CD4-positive, alpha-beta T cell treated with Interleukin-15 for 1 hour (primary cell): ENCODE measurements at places on chromosomes 16 and 17.

DNA sequence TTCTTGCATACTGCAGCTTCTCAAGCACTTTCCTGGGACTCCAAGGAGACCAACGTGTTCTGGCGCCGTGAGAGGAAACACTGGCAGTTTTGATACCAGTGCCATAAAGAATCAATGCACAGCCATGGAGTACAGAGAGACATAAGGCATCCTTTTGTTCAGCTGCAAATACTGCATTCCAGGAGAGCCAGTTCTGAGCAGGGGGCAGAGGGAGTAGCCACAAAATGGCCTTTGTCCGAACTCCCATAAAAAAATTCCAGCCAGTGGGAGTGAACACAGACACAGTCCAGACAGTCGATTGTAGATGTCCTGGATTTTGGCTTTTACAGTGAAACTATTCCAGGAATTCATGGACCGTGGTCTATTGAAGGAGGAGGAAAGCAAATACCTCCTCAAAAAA lies 36.2 kb upstream of the TEKT3 start:
- no peak for DNase-seq

GRCh38 chr16:46844771-46845170 lies 13.8 kb upstream of the C16orf87 start:
- no peak for DNase-seq

- no peak for DNase-seq
Observed at GRCh38 chr17:66928949-66929348, 35.6 kb upstream of the CACNG4 start.

DNA sequence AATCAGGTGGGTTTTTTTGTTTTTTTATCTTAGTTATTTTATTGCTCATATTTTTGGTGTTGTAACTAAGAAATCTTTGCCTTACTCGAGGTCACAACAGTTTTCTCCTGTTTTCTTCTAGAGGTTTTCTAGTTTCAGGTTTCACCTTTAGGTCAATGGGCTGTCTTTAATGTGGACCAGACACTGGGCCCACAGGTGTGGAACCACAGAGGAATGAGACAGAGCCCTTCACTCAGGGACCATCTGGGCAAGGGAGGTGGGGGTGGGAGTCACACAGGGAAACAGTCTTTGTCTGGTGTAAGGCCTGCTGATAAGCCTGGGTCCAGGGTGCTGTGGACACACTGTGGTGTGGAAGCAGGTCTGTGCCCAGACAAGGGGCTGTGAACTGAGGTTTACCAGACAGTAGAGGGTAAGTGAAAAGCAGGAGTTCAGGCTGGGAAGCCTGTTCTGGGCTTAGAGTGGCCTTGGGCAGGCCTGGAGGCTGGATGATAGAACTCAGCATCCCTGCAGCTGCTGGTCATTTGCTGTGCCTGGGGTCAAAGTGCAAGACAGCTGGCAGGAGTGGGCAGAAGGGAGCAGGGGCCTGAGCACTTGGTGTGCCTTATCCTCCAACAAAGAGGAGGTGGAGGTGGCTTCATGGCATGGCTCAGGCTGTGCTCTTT lies 75.6 kb downstream of the SPECC1 start:
- no peak for DNase-seq

GRCh38 chr16:22206842-22207714 lies 1.0 kb downstream of the EEF2K start:
- peak; percentile 82 for DNase-seq

DNA sequence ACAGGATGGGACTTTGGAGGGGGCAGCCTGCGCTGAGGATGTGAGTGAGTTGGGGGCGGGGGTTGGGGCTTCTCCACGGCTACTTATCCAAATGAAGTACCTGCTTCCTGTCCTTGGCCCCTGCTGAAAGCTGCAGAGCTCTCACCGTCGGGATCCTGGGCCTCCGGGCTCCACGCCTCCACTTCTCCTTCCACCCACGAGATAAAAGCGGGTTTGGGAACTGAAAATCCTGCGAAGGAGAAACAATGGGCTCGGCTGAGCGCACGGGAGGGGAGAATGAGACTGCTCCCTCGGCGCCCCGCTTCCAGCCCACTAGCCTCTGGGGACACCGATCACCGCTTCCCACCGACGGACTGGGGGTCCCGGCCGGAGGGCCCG lies 486 bp downstream of the ZNF785 start:
- DNase-seq: no peak

- DNase-seq: no peak
Observed at GRCh38 chr17:45756266-45756991, 27.7 kb upstream of the CRHR1 start.

DNA sequence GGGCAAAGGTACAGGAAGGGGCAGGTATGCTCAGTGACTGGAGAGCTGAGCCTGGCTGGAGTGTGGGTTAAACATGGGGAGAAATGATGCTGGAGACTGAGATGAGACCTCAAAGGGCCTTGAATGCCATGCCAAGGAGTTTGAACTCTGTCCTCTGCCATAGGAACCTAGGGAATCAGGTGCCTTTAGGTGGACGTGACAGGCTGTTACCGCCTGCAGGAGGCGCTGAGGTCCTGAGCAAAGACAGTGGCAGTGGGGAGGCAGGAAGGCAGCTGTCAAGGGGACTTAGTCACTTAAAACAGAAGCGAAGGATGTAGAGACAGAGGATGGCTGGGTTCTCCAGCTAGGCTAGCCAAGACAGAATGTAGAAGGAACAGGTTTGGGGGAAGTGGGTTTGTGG lies 9.1 kb downstream of the PSMB3 start:
- peak; percentile 23 for DNase-seq

GRCh38 chr17:34771891-34772290 lies 189.4 kb downstream of the CCT6B start:
- no peak for DNase-seq

DNA sequence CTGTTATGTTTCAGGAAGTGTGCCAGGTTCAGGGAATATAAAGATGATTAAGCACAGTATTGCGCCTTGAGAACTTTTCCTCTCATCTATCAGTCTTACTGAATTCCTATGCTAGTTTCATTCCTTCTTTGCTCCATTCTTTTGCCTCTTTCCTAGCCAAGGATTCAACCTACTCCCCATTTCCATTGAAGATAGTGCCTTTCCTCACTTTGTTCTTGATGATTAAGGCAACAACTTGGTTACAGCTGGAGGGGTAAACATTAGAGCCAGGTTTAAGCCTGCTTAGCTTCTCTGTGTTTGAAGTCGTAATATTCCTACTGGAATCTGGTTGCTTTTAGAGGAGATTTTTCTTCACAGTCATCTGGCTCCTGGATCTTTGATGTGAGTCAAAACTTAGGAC lies 75.1 kb downstream of the NQO1 start:
- DNase-seq: no peak

DNA sequence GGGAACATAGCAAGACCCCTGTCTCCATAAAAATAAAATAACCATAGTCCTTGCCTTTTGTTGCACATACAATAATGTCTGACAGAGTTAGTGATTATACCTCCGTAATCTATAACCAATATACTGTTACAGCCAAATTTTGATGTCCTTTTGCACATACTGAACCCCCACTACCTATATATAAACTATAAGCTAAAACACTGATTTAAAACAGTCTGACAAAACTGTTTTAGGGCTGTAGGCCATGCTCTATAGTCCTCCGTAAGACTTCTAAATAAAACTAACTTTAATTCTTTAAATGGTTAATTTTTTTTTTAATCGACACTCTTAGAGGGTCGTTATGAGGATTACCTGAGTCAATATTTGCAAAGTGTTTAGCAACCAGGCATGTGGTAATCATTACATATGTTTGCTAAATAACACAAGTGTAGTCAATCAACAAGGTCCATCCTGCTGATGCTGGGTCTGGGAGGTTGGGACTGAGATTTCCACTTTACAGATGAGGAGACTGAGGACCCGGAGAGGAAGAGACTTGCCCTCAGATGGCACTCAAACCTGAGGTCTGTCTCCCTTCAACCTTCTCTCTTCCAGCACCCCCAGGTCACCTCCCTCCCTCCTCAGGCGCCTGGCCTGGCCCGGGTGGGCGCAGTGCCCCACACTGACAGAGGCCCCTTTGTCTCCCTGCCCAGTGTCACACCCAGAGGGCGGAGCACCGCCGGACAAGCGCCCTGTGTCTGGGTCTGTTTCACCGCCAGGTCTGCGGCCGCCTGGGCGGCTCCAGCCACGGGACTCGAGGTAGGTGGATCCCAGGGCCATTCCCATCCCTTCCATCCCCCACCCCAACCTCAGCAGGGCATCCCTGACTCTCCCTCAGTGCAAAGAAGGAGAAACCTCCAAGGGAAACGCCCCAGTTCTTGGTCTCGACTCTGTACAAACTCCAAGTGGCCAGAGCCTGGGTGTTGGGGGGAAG lies 10.3 kb downstream of the ZNF385C start:
- no peak for DNase-seq

GRCh38 chr16:83054283-83054682 lies 427.5 kb downstream of the CDH13 start:
- no peak for DNase-seq

DNA sequence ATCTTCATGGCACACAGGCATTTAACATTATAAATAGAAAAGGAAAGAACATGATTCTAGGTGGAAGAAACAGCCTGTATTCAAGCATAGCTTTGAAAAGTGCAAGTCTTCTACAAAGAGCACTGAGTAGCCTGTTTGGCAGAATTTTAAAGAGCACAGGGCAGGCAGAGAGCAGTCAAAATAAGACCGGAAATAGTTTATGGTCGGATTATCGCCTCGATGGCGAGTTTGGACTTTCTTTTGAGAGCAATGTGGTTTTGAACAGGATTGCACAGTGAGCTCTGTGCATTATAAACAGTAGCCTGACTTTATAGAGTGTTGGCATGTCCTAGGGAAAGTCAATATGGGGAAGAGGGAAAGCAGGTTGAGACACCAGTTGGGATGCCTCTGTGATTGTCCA lies 6.2 kb upstream of the TMEM100 start:
- DNase-seq: no peak

- peak; percentile 30 for DNase-seq
Observed at GRCh38 chr17:45307290-45308015, 9.4 kb downstream of the MAP3K14 start.

DNA sequence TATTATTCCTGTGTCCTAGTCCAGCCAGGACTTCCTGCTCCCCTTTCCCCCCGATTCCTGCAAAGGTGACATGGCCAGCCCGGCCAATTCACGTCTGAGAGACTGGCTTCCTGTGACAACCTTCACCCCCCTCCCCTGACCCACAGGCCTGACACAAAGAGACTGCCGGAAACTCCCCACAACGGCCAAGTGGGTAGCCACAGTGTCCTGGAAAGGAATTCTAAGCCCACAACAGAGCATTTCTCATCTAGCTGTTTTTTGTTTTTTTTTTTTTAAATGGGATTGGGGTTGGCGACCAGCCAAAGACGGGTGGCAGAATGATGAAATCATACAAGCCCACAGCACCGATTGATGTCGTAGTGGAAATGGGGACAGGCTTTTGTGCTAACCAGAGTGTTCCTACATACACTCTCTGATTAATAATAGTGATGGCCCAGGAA lies 2.8 kb upstream of the XAF1 start:
- DNase-seq: peak; percentile 49

- peak; percentile 33 for DNase-seq
Observed at GRCh38 chr17:28744972-28745785, 1.4 kb downstream of the TRAF4 start.

GRCh38 chr17:77036841-77037381 lies 103.9 kb upstream of the SEC14L1 start:
- no peak for DNase-seq

GRCh38 chr16:15037003-15037402 lies 18.9 kb downstream of the NTAN1 start:
- no peak for DNase-seq

GRCh38 chr17:32928586-32929535 lies 908 bp downstream of the TMEM98 start:
- DNase-seq: no peak

DNA sequence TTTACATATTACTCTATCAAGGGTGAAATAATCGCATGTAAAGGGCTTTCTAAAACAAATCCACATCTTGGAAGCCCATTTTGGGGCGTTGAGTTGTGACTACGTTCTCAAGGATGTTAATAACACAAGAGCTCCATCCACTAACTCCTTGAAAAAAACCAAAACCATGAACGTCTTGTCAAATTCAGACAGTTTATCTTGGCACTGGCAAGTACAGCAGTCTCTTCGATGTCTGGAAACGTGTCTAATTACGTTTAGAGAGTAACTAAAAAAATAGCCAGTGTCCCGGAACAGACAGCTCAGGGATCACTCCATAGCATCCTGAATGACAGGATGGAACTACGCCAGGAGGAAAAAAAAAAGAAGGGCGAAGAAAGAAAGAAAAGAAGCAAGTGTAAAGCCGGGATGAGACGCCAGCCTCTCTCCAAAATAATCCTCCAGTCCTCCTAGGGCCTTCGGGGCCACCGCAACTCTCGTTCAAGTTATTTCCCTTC lies 954 bp downstream of the MYO1D start:
- no peak for DNase-seq

GRCh38 chr17:16962804-16963203 lies 9.1 kb downstream of the TNFRSF13B start:
- DNase-seq: no peak

DNA sequence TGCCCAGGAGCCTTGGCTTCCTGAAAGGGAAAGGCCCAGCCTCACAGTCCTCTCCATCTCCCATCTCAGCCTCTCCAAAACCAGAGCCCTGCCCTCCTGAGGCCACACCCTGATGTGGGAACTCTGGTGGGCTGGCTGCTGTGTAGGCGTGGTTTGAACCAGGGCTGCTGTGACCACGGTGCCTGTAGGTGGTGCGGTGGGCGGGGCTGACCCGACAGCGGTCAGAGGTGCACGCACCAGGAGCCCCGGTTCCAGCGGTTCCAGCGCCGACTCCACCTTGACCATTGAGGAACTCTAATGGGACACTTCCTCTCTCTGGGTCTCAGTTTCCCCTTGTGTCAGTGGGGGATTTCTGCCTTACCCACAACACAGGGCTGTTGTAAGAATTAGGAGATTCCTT lies 2.4 kb downstream of the RAP1GAP2 start:
- no peak for DNase-seq

DNA sequence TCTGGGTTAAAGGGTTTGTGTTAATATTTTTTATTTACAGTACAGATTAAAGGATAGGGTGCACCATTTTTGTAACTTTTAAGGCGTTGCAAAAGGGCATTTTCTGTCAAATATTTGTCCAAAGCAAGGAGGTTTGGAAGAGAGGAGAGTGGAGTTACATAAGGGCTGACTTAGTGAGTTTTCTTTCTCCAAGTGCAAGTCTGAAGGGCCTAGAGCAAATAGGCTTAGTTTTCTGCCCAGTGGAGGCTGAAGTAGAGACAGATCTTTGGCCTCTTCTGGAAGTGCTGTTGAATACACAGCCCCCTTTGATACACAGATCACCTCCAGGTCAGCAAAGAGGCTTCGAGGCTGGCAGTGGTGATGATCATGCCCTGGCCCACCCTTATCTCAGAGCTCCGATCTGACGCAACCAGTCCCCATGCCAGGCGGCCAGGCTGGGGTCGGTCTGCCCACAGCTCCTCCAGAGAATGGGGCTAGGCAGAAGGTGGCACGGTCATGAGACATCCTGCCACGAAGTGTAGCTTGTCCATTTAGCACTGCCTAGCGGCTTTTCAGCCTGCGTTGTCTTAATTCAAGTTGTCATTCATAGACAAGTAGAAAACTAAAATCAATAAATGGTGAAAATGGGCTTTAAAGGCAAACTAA lies 79.5 kb upstream of the IRX3 start:
- DNase-seq: no peak
